ENCODE measurements at places on chromosomes 6 and 20.

GRCh38 chr20:23520185-23520584 lies 29.3 kb downstream of the CST8 start:
- no peak for DNase-seq

GRCh38 chr6:142819603-142820337 lies 125.2 kb downstream of the HIVEP2 start:
- DNase-seq: no peak

DNA sequence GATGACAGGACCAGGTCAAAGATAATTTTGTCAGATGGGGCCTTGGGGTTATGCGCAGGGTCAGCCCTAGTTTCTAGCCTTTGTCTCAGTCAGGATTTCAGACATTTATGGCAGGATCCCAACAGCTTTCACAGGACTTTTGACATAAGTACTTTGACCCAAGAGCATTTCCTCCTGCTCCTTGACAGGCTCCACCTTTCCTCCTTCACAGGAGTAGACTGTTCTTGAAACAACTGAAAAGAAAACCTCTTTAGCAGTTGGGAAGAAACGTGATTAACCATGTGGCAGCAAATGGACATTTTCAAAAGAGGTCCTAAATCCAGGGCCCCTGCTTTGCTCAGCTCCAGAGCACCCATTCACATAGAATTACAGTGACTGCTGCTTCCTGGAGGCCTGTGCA lies 120.4 kb upstream of the MAP3K7 start:
- no peak for DNase-seq

DNA sequence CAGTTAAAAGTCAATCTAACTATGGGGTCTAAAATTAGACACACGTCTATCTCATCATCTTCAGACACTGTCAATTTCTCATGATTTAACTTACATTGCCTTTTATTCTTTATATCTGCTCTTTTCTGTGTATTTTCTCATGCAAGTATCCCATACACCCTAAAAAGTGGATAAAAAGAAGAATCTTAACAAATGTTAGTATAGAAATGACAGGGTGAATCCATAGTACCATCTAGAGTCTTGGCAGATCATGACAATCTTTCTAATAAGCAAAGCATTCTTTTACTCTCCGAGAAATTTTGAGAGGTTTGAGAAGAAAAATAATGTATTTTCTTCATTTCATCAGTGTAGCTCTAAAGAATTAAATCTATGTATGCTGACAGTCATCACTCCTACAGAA lies 382.7 kb downstream of the C6orf118 start:
- DNase-seq: no peak

- no peak for DNase-seq
Observed at GRCh38 chr6:122472022-122472340, 374 bp upstream of the SERINC1 start.

GRCh38 chr6:126919947-126920346 lies 198.5 kb upstream of the RSPO3 start:
- no peak for DNase-seq

DNA sequence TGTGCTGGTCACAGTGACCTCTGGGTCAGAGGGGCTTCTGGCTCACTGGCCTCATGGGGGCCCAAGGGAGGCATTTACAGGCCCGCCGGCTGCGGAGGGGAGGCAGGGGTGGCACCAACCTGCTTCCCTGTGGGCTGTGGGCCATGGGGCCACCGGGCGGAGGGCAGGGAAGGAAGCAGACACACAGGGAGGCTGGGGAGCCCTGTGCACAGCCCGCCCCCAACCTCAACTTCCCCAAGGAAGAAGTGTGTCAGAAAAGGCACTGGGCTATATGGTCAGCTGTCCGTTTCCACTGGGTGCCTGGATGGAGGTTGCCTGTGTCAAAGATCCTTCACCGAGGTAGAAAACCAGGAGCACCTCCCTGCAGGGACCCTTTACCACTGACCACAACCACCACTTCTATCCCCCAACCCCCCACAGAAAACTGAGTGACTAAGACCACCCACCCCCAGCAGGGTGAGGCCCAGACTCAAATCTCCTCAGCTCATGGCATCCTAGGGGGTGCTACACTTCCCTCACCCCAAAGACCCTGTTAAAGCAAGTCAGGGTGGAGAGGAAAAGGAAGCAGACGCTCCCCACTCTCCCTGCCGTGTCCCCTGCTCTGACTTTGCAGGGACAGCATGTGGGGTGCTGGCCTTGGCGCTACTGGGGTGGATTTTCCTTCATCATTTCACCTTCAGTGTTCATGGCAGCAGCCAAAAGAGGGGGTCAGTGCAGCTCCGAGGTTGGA lies 5.6 kb downstream of the CST3 start:
- no peak for DNase-seq

DNA sequence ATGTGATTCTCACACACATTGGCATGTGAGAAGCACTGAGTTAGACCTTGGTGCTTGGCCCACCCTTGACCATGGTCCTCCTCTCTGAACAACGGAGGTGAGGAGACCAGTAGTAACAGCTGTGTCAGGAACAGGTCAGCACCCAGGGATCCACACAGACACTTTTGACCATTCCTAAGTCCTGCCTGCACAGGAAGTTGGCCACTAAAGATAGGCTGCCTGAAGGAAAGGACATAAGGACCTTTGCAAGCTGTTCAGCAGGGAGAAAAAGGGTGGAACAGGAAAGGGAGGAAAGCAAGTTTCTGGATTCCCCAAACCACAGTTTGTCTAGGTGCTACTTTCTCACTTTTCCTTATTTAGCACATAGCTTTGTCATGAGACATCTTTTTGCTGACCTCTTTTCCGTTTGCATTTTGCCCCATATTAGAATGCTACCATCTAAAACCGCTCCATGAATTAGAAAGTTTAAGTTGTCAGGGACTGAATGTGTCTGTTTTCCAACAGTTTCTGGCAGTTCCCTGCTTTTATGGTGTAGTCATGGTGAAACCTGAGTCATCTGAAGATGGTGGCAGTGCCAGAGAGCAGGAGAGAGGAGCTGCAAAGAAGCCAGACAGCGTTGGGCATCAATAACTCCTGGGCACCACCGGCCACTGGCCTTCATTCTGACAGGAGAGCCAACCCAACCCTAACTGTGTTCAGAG lies 1.1 kb upstream of the CD109 start:
- DNase-seq: no peak

DNA sequence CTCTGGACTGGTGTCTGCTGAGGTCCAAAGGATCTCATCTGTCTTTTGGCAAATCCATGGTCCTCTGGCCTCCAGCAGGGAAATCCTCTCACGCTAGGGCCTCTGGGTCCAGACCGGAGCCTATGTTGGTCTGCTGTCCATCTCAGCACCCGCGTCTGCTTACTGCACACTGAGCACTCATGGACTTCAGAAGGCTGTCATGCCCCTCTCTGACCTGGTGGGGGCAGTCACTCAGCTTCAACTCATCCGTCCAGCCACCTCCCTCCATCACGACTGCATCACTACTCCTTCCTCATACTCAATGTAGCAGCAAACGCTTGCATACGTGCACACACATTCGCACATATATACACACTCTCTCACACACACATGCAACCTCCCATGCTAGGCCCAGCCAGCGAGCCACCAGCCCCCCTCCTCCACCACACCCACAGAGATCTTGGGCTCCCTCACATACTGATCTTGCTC lies 33.3 kb downstream of the GABRR2 start:
- DNase-seq: no peak

- DNase-seq: no peak
Observed at GRCh38 chr6:111565326-111566221, 40.1 kb downstream of the TRAF3IP2 start.

GRCh38 chr6:26520237-26520849 lies 17.8 kb upstream of the HMGN4 start:
- no peak for DNase-seq
